Neuronal stem cell (in vitro differentiated cells): ENCODE measurements at places on chromosomes 2 and 18.

DNA sequence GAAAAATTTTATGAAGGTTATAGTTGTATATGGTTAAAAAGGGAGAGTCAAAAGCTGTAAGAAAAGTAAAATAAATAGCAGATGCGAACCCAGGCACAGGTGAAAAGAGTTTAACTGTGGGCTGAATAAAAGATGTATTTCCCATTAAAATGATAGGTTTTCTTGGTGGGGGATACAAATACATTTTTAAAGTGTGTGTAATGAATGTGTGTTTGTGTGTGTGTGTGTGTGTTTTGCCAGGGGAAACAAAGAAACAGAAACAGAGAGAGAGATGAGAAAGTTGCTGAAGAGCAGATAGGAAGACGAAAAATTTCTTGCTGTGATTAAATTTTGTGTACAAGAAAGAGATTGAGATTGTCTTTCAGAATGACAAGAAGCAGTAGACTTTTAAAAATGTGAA is 12.1 kb downstream of the TFPI start:
- DNase-seq = no peak

DNA sequence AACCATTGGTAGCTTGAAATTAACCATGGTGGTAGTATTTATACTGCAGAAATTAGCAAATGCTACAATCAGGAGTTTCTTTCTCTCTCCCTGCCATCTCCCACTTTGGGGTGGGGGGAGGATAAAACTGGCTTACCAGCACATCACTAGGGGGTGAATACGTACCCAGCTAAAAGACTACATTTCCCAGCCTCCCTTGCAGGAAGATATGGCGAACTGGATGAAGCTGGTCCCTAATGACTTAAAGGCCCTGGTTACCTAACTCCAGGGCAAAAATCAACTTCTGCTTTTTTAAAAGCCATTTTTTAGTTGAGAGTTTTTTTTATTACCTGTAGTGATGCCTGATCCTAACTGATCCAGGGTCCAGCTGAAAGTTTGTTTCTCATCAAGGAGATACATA is 70.3 kb upstream of the RAB12 start:
- no peak for DNase-seq

GRCh38 chr2:17470855-17471641 is 47.2 kb downstream of the RAD51AP2 start:
- peak; percentile 6 for DNase-seq

- DNase-seq = no peak
These were observed 580.8 kb downstream of the ERBB4 start for GRCh38 chr2:211957799-211958198.

DNA sequence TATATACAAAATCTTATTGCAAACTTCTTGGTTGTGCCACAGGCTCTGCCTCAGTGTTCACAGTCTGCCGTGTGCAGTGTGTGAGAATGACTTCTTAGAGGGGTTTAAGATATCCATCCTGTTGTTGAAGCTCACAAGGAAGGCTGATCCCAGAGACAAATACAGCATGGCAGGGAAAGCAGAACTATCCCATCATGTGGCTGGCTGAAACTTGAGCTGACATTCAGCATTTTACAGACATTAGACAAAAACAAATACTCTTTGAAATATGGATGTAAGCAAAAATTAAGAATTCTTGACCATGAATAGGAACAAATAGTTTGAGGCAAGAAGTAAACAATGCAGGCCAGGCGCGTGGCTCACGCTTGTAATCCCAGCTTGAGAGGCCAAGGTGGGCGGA is 12.9 kb upstream of the PUM2 start:
- no peak for DNase-seq

DNA sequence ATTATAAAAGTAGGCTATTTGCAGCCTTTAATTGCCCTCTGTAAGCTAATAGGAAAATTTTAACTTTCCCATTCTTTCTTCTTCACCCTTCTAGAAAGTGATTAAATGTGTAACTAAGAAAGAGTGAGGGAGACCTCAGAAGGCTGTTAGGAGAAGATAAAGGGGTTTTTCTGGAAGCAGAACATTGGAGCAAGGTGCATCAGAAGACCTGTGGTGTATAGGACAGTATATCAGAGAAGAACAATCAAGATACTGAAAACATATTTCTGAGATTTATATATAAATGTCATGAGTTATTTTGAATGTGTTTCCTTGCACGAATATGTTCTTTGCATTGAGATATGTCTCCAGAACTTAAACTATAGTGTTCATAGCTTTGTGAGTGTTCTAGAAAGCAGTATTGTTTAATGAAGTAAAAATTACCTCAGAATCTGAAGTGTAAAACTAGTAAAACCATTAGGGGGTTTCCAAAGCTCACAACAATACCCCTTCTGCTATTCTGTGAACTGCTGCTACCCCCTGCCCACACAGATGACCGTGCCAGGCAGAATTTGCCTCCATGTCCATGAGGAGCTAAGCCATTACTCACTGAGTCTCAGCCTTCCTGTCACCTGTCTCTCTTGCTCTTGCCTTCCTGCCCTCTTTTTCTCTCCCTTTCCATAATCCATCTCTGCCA is 537.9 kb downstream of the EPHA4 start:
- no peak for DNase-seq

DNA sequence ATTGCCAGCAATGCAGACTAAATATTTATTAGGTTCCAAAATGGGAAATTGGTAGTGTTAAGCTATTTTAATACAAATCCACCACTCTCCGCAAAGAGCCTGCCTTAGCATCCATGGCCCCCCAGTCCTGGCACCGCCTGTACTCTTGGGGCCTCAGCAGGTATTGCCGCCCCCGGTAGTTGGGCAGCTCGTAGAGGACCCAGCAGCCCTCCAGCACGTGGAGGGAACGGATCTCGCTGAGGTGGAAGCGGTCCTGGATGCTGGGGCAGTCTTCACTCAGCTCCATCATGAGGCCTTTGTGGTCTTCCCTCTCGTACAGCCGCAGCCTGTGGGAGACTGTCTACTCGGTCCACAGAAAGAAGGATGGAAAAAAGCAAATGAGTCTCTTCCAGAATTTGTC is 1.5 kb downstream of the CRYGC start:
- DNase-seq = no peak

DNA sequence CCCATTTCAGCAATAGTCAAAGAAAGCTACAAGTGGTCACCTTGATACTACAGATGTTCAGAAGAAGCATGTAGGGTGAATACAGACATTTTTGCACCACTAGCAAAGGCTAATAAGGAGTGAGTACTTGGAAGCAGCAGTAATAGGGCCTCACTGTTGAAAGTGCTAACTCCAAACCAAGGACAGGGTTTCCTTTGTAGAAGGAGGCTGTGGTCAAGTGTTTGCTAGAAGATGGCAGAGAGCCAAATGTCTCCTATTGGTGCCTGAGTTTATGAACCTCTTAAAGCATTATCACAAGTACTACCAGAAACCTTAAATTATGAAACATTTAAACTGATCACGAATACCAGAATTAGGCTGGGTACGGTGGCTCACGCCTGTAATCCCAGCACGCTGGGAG is 308.1 kb downstream of the ZEB2 start:
- DNase-seq = no peak

DNA sequence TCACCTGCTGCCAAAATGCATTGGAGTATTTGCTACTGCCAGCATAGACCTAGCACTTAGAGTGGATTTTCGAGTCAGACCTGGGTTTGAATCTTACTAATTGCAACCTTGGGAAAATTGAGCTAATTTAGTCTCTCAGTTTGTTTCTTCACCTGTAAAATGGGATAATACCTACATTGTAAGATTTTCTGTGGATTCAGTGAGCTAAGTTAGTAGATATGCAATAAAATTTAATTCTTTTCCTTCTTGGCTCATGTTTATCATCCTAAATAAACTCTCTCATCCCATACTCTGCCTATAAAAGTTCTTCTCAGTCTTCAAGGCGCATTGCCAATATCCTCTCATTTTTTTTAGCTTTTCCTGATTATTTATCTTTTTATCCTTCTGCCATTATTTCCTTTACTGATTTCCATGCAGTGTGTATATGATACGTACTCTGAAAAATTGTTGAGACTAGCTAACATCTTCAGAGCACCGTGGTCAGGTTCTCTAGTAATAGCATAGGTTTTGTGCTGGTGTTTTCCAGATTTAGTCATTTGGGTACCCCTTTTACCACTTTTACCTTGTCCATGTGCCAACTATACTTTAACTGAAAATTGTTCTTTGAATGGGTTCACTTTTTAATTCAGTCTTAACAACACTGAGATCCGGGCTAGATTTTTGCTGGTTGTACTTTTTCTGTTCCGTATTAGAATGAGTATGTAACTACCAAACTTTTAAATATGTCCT is 7.3 kb downstream of the CEP192 start:
- DNase-seq = no peak

GRCh38 chr18:54388203-54389142 is 30.8 kb downstream of the C18orf54 start:
- no peak for DNase-seq

GRCh38 chr2:59529726-59530125 is 1023.7 kb downstream of the BCL11A start:
- no peak for DNase-seq

GRCh38 chr2:178194600-178195389 is 483 bp downstream of the OSBPL6 start:
- DNase-seq = peak; percentile 51
